Neural crest cell (in vitro differentiated cells): ENCODE measurements at places on chromosomes 16 and 17.

- H3K27ac ChIP-seq = no peak overlapping the region
- DNase-seq = no peak
- peaks cover 10% of the 10 kb centered on the region for H3K36me3 ChIP-seq
These were observed 146.6 kb downstream of the USP22 start for GRCh38 chr17:20896153-20896649.

GRCh38 chr17:75661531-75661930, 5.4 kb downstream of the RECQL5 start:
- H3K27ac ChIP-seq = no peak overlapping the region
- H3K36me3 ChIP-seq = no peaks in the 10 kb centered on the region
- peaks cover 23% of the 10 kb centered on the region for H3K4me1 ChIP-seq
- H3K4me3 ChIP-seq = peak overlapping the region; percentile 82
- DNase-seq = peak; percentile 14

- peaks cover 16% of the 10 kb centered on the region for H3K4me1 ChIP-seq
- peak overlapping the region; percentile 90 for H3K4me3 ChIP-seq
- H3K27me3 ChIP-seq = peaks cover 4% of the 10 kb centered on the region
These were observed 858 bp upstream of the ASPSCR1 start for GRCh38 chr17:81976332-81977210.

- H3K4me3 ChIP-seq = peak overlapping the region; percentile 87
- no peaks in the 10 kb centered on the region for H3K27me3 ChIP-seq
- no peak overlapping the region for H3K27ac ChIP-seq
- peak; percentile 51 for DNase-seq
- peaks cover 41% of the 10 kb centered on the region for H3K4me1 ChIP-seq
- peaks cover 9% of the 10 kb centered on the region for H3K36me3 ChIP-seq
These were observed 3.0 kb upstream of the ZNF213 start for GRCh38 chr16:3131755-3132377.

DNA sequence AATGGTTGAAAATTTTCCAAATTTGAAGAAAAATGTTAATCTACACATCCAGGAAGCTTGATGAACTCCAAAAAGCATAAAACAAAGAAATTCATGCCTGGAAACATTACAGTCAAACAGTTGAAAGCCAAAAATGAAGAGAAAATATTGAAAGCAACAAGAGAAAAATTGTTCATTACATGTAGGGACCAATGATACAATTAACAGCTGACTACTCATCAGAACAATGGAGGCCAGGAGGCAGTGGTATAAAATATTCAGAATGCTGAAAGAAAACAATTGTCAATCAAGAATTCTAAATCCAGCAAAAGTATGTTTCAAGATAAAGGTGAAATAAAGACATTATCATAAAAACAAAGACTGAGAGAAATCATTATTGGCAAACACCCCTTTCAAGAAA, 21.6 kb downstream of the RCVRN start:
- H3K27me3 ChIP-seq = peaks cover 6% of the 10 kb centered on the region
- no peaks in the 10 kb centered on the region for H3K36me3 ChIP-seq
- no peaks in the 10 kb centered on the region for H3K4me1 ChIP-seq

GRCh38 chr17:78568494-78569115, 8.6 kb downstream of the DNAH17 start:
- no peaks in the 10 kb centered on the region for H3K4me1 ChIP-seq
- no peak overlapping the region for H3K4me3 ChIP-seq
- DNase-seq = no peak
- no peaks in the 10 kb centered on the region for H3K27me3 ChIP-seq

DNA sequence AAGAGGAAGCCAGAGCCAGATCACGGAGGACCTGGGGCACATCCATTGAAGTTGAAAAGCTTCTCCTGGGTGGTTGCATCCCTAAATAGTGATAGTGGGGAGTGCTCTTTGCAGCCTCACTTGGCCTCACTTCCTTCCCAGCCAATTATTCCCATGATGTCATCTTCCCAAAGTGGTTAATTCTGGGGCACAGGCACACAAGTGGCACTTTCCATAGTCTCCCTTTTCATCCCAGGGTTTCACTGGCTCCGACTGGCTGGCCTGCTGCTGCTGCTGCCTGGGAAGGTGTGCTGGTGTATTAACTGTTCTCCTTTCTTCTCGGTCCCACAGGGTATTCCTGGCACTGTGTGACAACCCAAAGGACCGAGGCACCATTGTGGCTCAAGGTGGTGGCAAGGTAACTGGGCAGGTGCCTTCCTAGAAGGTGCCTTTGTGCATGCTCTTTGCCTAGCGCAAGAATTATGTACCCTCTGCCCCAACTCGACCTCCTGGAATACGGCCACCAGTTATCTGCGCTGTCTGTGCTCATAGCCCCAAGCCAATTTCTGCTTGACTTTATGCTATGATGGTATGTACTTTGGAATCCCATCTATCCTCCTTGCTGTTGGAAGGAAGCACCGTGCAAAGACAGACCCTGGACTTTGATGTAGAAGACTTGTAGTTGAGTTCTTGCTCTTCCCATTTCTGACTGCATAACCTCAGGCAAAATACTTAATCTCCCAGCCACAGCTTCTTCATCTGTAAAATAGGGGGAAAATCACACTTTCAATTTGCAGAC, 18.4 kb downstream of the SLC35G3 start:
- H3K27ac ChIP-seq = no peak overlapping the region
- H3K27me3 ChIP-seq = peaks cover 13% of the 10 kb centered on the region
- no peak for DNase-seq
- H3K4me3 ChIP-seq = no peak overlapping the region
- no peaks in the 10 kb centered on the region for H3K4me1 ChIP-seq

DNA sequence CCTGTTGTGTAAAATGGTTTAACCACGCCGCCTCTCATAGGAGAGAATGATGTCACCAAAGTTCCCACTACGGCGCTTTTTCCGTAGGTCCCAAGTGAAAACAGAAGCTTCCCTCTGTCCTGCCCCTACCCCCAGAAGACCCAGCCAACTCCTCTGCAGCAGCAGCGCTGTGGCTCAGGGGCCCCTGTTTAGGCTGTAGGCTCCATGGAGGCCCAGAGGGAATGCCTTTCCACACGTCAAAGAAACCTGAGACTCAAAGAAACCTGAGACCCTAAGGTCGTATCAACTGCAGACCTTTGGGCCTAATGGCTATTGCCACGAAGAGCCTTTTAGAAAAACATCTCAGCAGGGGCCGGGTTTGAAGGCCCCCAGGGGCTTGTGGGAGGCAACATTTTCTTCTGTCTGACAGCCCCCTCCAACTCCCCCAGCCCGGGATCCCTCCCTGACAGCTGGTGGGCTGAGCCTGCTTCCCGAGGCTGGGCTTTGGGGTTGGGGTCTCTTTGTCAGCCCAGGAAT, 43.1 kb upstream of the MEAK7 start:
- no peaks in the 10 kb centered on the region for H3K36me3 ChIP-seq
- peak; percentile 36 for DNase-seq
- peak overlapping the region; percentile 61 for H3K4me3 ChIP-seq
- no peaks in the 10 kb centered on the region for H3K27me3 ChIP-seq

DNA sequence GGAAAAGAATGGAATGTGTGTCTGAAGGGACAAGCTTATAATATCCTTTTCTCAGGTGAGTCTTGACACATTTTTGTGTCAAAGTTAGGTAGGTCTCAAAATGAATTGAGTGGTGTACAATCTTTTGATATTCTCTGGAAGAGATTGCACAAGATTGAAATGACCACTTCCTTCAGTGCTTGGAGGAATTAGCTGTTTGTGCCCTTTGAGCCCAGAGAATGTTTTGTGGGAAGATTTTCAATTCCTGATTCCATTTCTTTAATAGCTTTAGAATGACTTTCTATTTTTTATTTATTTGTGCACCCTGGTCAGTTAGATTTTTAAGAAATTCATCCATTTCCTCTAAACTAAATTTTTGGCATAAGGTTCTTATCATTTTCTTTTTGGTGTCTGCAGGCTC, 1.6 kb upstream of the CCL13 start:
- no peak for DNase-seq
- H3K4me1 ChIP-seq = no peaks in the 10 kb centered on the region
- H3K27ac ChIP-seq = no peak overlapping the region
